ENCODE measurements at places on chromosomes 7 and 10.

DNA sequence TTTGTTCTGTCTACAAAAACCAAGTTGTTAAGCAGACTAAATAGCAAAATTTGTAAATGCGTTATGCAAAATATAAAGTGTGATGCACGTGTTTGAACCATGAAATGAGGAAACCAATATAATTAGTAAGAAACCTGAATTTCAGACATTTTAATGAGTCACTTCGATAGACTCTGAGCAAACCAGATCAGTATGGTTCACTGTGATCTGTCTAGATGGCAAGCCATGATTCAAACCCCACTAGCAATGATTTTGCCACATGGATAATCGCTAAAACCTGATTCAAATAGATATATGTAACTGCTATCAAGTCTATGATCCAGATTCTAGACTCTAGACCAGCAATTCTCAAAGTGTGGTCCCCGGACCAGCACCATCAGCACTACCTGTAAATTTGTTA is 24.8 kb downstream of the ZC3HAV1 start:
- no peak for DNase-seq

DNA sequence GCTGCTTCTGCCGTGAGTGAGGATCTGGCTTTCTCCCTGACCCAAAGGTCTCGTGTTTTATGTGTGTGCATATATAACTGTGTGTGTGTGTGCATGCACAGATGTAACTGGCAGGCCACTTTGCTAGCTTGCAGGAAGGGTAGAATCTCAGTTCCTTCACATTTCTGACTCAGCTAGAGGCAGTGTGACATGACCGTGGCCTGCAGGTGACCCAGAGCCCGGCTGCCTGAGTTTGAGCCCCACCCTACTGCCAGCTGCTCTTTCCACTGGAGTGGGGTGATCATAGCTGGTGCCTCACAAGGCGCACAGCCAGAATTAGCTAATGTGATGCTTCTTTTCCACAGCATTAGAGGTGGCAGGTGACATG is 9.3 kb upstream of the MYL7 start:
- no peak for DNase-seq

GRCh38 chr7:82443547-82444219 is at the start of gene CACNA2D1:
TSS of gene CACNA2D1 (minus strand) at chr7:82443777.
- no peak for DNase-seq

- DNase-seq = no peak
Measured at GRCh38 chr7:121431389-121431995, 35.4 kb upstream of the FAM3C start.

DNA sequence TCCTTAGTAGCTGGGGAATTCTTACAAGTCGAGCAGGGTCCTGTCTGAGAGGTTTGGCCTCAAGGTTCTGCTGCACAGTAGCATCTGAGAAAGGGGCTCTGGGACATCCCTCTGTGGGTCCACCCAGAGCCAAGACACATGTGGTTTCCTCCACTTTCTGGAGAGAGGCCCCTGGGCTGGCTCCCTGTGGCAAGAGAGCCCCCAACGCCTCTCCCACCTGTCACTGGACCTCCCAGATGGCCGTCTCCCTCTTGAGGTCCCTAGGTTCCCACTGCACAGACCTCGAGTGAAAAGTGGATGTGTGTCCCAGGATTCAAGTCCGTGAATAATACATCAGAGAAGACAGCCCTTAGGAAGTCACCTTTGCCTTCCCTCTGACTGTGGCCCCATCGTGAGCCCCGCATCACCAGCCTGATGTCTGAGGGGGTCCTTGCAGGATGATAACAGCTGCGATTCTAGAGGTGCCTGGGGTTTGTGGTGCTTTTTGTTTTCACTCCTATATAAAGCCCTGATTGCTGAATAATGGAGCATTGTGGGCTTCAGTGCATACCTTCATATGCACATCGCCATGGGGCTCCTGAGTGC is 319.0 kb downstream of the GLRX3 start:
- DNase-seq = no peak

- DNase-seq = no peak
Measured at GRCh38 chr7:130102588-130102987, 32.3 kb downstream of the KLHDC10 start.

DNA sequence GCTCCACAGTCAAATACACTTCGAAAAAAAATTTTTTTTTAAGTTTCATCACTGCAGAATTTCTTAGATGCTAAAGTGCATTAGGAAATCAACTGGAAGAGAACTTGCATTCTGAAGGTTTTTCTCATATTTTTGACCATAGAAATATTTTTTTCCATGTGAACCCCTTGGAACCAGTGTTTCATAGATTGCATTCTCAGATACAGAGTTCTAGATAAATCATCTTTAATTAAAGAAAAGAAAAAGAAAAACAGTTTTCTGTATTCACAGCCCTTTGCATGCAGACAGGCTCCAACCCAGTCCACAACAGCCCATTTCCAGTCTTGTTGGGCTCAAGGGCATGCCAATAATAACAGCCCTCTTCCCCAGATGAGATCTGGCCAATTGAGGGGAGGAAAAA is 75.5 kb upstream of the RPA3 start:
- no peak for DNase-seq

- no peak for DNase-seq
Measured at GRCh38 chr10:75746356-75746755, 314.9 kb downstream of the LRMDA start.

- DNase-seq = no peak
Measured at GRCh38 chr10:103575416-103576075, 82.0 kb downstream of the NEURL1 start.

DNA sequence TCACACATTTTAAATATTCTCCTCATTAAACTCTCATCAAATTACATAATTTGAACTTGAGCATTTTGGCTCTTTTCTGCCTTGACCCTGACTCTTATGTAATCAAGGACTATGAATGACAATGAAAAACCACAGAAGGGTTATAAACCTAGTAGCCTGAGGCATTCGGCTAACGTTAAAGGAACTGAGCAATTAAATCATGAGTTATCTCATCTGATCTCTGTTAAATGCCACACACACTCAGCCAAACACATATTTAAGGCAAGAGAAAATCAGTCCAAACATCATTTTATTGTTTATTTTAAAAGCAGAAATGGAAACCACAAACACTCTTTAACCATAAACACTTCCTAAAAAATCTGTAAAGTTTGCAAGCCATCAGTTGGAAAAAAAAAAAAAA is 204.3 kb downstream of the DGKI start:
- DNase-seq = no peak

DNA sequence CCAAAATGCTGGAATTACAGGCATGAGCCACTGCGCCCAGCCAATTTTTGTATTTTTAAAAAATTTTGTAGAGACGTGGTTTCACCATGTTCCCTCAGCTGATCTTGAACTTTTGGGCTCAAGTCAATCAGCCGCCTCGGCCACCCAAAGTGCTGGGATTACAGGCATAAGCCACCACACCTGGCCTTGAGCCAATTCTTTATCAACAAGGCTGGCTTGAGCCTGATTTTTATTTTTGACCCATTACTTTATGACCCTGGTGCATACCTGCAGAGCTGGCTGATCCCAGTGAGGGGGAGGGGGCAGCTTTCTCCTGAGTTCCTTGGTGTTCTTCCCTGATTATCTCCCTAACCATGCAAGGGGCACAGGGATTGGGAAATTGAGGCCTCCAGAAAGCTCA is 15.8 kb upstream of the CPA1 start:
- no peak for DNase-seq

DNA sequence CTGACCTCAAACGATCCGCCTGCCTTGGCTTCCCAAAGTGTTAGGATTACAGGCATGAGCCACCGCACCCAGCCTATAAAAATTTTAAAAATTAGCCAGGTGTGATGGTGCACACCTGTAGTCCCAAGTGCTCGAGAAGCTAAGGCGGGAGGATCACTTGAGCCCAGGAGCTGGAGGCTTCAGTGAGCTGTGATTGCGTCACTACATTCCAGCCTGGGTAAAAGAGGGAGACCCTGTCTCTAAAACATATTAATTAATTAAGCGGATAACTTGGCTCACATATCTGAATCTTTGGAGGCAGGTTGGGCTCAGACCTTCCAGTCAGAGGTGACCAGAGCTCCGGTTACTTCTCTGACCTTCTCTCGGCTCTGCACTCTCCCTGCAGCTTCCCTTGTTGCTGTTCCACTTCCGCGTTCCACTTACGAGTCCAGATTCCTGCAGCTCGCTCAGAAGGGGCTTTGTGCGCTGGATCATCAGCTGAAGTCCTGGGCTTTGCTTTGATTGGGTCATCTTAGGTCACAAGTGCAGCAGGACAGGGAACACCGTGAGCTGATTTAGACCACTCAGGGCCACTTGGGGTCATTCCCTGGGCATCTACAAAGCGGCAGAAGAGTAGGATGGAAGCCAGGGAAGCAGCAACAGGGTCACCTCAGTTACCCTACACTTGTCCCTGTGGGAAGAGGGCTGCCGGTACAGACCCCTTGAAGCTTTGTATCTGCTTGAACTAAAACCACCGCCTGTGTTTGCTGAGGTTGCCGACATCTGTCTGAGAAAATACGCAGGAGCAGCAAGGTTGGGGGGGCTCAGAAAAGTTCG is 2.0 kb upstream of the ARPC1B start:
- DNase-seq = no peak

GRCh38 chr7:20513341-20513740 is 102.1 kb upstream of the ABCB5 start:
- DNase-seq = no peak

- DNase-seq = no peak
Measured at GRCh38 chr10:107444443-107444842, 279.9 kb upstream of the SORCS1 start.

DNA sequence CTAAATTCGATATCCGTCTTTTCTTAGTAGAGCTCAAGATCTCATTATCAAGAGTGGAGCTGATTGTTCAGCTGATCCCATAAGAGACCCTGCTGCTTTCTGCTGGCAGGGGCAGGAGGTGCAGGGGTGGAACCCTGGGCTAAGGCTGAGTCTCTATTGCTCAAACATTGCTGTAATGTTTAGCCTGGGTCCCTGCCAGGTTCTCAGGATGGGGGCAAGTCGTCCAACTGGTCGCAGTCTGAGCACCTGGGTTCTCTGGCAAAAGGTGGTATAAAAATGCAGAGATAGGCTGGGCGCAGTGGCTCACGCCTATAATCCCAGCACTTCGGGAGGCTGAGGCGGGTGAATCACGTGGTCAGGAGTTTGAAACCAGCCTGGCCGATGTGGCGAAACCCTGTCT is 62.0 kb upstream of the NRBF2 start:
- no peak for DNase-seq

DNA sequence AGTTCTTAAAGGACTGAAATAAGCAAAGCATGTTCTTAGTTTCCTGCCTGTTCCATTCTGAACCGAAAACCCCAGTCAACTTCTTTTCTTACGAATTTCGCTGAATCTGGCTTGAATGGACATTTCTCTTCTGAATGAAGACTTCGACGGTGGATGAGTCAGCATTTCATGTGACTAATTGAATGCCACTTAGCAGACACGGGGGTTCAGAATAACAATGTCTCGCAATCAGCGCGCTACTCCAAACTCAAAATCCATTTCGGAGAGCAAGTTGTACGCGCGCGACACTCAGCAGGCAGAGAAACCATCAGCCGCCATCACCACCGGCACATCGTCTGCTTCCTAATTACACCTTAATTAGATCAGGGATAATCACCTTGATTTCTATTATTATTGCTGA is 239.0 kb upstream of the KLF6 start:
- no peak for DNase-seq
